ENCODE measurements at places on chromosomes 11 and 22. TPM values are rescaled to one million over a fixed set of nuclear protein-coding genes. Genes with fewer than 3 reads are reported as not detected.

P2RX6 gene
- not detected for total RNA-seq

APLNR gene
- total RNA-seq = 0.12 TPM

TSPAN32 gene
- not detected for total RNA-seq

DAGLA gene
- 1.3 TPM for total RNA-seq

PAMR1 gene
- 2.5 TPM for total RNA-seq

KCNJ11 gene
- 5.9 TPM for total RNA-seq

CRYBA4 gene
- not detected for total RNA-seq

NNMT gene
- not detected for total RNA-seq

ISX gene
- not detected for total RNA-seq

OR2AG1 gene
- total RNA-seq = 0.04 TPM

VPREB1 gene
- not detected for total RNA-seq

TPH1 gene
- total RNA-seq = 0.43 TPM

TRIM22 gene
- total RNA-seq = 30.9 TPM

EFEMP2 gene
- total RNA-seq = 4.5 TPM

OR51B5 gene
- not detected for total RNA-seq

CDC42EP1 gene
- total RNA-seq = 8.5 TPM

ST14 gene
- total RNA-seq = 32.7 TPM

NAALADL1 gene
- total RNA-seq = 13.7 TPM

SPON1 gene
- 6.4 TPM for total RNA-seq

APOA1 gene
- not detected for total RNA-seq

ATG13 gene
- 71.1 TPM for total RNA-seq

FRMD8 gene
- 35.4 TPM for total RNA-seq

UBQLNL gene
- 0.35 TPM for total RNA-seq

OR52I2 gene
- not detected for total RNA-seq

OR4C6 gene
- not detected for total RNA-seq

OR6X1 gene
- not detected for total RNA-seq

GP1BB gene
- 1.3 TPM for total RNA-seq

MMP8 gene
- not detected for total RNA-seq

ACP2 gene
- total RNA-seq = 33.5 TPM

NCR3LG1 gene
- total RNA-seq = 1.9 TPM
